Activated T-cell treated with anti-CD3 and anti-CD28 coated beads, Interleukin-2, amount 50 U/mL, for 4 hours (primary cell): ENCODE measurements at places on chromosomes 1 and 21. TPM values are rescaled to one million over a fixed set of nuclear protein-coding genes. Genes with fewer than 3 reads are reported as not detected.

The TRAPPC10 gene
- 44.8 TPM for total RNA-seq

The C1orf94 gene
- not detected for total RNA-seq

The PDZK1IP1 gene
- not detected for total RNA-seq

The KRTAP25-1 gene
- not detected for total RNA-seq

The DMRTB1 gene
- total RNA-seq, result not detected

The KCNE1 gene
- total RNA-seq, result 0.26 TPM

The PPIAL4G gene
- total RNA-seq, result not detected

The LINGO4 gene
- 0.16 TPM for total RNA-seq

The C1orf210 gene
- not detected for total RNA-seq
